ENCODE measurements at places on chromosomes 2 and 18.

DNA sequence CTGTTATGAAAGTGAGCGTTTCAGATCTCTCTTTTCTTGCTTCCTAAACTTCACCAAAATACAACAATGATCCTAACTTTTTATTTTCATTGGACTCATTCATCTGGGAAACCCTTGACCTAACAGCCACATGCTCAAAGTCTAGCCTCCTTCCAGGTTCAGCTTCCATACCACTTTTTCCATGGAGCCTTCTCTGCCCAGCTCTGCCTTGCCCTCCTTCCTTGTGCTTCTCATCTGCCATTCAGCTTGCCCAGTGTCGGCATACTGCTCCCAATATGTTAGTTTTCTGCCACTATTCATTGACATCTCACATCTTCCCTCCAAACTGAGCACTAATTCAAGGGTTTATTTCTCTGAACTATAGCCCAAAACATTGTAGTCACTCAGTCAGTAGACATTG lies 214.7 kb downstream of the RAD51AP2 start:
- peak; percentile 47 for DNase-seq

DNA sequence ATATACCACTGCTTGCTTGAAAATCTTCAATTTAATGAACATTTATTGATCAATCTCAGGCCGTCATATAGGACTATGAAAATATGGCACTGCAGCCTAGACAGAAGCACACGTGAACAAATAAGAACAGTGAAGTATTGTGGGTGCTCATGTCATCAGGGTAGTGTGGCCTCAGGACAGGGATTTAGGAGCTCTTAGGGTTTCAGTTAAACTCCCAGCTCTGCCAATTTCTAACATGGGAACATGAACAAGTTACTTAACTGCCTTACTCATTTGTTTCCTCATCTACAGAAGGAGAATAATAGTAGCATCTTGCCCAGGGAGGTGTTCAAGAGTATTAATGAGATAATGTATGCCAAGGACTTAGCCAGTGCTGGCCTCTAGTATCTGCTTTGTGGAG lies 146.0 kb upstream of the MAP3K20 start:
- peak; percentile 11 for DNase-seq

- no peak for DNase-seq
These were observed 41.9 kb downstream of the C1QL2 start for GRCh38 chr2:119116411-119117295.

- no peak for DNase-seq
These were observed 130.9 kb upstream of the GLI2 start for GRCh38 chr2:120604767-120605166.

- DNase-seq: no peak
These were observed 6.8 kb upstream of the CCNYL1 start for GRCh38 chr2:207704671-207705070.

GRCh38 chr2:222232372-222232771 lies 66.4 kb downstream of the PAX3 start:
- DNase-seq: no peak

- DNase-seq: peak; percentile 63
These were observed 40.4 kb downstream of the COL3A1 start for GRCh38 chr2:189014449-189015138.

DNA sequence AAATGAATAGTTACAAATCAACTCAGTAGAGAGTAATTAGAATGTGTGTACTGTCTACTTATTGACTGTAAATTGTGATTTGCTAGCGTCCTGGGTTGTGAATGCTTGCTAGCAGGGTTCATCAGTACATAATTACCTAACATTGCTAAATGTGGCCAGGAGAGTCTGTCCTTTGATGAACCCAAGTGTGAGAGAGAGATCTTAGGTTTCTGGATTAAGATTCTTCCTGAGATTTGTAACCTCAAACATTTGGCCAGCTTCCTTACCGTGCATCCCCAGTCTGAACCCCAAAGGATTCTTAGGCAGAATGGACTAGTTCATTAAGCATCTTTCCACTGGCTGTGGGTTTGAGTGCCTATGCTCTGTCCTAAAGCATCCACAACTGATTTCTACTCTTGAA lies 84.0 kb upstream of the ITPRID2 start:
- no peak for DNase-seq

DNA sequence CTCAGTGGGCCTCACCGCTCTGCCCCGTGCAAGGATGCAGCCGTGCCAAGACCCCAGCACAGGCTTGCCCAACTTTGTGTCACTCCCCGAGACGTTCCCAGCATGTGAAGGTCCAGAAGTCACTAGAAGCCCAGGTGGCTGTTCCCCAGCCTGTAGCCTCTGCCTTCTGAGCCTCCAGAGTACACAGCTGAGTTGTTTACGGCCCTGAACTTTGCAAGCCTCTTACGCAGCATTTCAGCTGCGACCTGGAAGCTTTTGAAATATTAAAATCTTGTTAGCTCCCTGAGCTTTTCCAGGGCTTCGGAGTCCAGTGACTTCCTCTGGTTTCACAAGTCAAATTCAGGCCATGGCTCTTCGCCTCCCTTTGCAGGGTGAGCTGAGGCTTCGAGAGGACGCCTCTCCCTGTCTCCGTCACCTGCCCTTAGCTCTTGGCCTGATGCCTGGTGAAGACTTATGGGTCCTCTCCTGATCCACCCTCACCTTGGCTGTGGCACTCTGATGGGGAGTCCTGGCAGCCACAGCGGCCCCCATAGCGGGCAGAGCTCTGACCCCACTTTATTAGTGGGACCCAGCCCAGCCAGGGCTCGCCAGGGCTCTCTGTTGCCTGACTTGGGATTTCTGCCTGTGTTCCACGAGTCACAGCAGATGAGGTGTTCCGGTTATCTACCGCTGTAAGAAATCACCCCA lies 76.5 kb upstream of the HPCAL1 start:
- no peak for DNase-seq

GRCh38 chr18:25896956-25897355 lies 193.5 kb downstream of the SS18 start:
- no peak for DNase-seq

DNA sequence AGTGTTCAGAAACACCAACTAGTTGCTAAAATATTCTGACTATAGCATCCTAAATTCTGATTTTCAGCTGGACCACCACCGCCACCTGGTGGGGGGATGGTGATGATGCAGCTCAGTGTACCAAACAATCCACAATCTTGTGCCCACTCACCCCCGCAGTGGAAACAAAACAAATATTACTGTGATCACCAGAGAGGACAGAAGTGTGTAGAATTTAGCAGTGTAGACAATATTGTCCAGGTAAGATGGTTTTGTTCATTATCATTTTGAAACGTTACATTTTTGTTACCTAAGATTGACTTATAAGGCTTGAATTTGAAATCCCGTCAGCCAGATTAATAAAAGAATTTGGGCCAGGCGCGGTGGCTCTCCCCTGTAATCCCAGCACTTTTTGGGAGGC lies 31.7 kb upstream of the UBXN4 start:
- peak; percentile 66 for DNase-seq

DNA sequence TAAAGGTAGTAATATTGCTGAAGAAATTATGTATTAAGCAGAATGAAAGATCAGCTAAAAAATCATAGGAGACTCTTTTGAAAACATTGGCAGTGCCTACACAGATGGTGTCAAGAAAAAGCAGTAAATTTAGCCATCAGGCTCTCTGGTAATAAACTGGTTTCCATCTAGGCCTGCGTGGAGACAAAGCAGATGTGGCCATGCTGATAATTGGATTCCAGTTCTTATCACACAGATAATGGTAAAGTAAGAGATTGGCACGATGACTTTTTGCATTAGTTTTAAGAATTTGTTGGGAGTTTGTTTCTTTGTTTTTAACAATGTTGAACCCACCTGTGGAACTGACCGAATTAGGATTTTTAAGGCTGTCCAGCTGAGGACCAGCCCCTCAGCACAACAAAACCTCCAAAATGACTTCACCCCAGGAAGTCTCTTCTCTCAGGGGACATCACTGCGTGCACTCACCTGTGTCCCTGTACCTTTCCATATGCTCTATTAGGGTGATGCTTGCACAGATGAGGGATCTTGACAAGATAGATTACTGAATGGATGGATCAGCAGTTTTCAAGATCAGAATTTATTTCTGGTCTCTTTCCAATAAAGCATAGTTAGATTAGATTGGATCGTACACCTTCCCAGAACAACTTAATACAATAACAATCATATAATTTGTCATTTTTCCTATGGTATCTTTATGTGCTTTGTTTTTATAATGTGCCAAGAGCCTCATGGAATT lies 69.1 kb upstream of the DNAJC10 start:
- DNase-seq: no peak

- peak; percentile 63 for DNase-seq
These were observed 268.8 kb downstream of the ARHGAP15 start for GRCh38 chr2:143397884-143398614.

DNA sequence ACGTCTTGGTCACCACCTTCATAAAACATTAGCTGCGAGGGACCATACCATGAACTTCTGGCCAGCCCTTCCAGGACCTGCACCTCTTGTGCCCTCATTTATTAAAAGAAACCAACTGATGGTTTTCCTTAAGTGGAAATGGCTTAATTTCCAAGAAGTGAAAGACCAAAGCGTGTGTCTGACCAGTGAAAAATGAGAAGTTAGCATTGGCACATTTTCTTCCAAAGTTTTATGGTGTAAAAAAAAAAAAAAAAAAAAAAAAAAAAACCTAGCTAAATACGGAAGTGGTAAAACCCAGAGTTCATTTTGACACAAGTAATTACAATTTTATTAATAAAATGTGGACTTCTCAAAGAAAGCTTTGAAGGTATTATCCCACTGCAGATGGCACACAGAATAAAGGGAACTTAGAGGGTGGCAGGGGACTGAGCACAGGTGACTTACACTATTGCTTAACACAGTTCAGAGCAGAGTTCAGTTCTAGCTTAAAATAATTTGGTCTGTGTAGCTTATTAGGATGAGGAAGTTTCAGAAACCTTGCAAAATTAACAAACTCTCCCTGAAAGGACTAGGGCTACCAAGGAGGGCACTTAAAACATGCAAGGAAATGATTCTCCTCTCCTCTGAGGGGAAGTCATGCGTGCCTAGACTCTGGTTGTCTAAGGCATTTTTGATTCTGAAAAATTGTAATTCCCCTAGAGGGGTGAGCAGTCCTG lies 42.2 kb upstream of the EPG5 start:
- DNase-seq: no peak

DNA sequence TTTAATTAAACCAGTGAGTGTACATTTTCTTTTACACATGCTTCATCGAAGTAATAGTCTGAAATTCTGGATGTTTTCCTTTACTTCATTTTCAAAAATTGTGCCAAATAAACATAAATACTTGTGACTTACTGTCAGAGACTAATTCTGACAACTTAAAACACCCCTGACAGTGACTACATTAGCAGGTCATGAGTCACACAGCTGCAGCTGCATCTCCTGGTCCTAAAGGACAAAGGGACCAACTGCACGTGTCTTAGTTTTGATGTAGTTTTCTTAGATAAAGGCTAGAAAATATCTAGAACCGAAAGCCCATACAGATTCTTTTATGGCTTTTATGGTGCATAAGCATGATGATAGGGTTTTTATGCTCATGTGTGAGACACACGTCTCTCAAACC lies 29.6 kb upstream of the DSC3 start:
- no peak for DNase-seq

GRCh38 chr2:172072303-172072702 lies 13.0 kb upstream of the DLX1 start:
- no peak for DNase-seq

DNA sequence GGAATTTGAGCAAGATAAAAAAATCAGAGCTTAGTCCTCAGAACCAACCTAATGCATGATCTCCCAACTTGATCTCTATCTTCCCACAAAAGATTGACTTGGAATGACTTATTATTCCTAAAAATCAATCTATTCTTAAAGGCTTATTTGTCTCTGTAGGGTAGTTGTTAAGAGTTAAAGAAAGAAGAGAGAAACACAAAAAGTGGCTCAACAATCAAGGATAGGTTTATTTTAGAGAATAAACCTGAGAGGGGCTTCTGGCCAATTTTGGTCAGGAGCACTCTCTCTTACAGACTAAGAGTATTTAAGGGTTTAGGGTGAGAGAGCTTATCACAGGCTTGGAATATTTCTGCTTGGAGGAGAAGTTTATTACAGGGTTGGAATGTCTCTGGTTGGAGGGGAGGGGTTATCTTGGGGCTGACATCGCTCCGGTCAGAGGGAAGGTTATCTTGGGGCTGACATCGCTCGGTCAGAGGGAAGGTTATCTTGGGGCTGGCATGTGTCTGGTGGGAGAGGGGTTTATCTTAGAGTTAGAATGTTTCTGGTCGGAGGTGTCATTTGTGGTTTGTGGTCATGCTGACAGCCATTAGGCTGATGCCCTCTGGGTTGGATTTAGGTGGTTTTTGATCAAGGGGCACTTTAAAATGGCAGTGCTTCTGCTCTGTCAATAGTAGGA lies 2.4 kb upstream of the MFF start:
- no peak for DNase-seq

GRCh38 chr2:237431837-237432236 lies 17.9 kb upstream of the COL6A3 start:
- DNase-seq: no peak

GRCh38 chr2:1707771-1708418 lies 36.4 kb downstream of the PXDN start:
- DNase-seq: peak; percentile 75

GRCh38 chr2:73215254-73215653 lies 1.2 kb downstream of the SMYD5 start:
- no peak for DNase-seq

DNA sequence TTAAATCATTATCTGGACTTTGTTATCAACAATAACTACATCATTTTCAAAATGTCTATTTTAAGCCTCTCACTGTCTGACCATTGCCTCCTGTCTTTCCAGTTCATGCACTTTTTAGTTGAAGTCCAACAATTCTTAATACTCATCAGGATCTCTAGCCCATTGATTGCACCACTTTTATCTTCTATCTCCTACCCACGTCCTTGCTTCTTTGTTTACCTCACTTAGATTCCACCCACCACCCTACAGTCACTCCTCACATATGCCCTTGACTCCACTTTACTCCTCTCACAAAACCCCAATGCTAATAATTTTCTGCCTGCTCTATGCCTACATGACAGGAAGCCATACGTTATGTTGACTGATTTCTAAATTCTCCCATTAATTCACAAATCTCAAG lies 21.9 kb downstream of the TACR1 start:
- no peak for DNase-seq

GRCh38 chr18:36441426-36442240 lies 144.1 kb downstream of the FHOD3 start:
- peak; percentile 32 for DNase-seq
